ENCODE measurements at places on chromosomes 5 and 9. TPM values are rescaled to one million over a fixed set of nuclear protein-coding genes. Genes with fewer than 3 reads are reported as not detected.

DNA sequence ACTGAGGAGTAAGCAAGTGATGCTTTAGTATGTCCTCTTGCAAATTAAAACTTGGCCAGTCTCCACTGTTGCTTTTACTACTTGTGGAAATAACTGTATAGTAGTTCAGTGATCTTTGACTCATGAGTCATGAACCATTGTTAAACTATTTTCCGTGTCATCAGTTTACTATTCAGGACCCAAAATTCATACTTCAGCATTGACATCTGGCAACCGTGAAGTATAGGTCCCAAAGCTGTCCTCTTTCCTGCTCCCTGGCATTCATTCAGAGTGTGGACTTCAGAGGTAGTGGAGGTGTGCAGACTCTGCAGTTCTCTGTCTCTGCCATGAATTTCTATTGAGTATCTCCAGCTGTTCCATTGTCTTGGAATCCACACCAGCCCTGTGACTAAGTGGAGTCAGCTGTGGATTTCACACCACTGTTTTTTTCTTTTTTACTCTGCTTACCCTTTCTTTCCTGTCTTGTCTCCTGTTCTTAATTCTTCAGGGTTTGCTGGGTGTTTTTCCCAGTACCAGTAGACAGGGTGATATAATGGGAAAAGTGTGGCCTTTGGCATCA is 7.5 kb downstream of the TDRD7 start:
- DNase-seq, result no peak

DNA sequence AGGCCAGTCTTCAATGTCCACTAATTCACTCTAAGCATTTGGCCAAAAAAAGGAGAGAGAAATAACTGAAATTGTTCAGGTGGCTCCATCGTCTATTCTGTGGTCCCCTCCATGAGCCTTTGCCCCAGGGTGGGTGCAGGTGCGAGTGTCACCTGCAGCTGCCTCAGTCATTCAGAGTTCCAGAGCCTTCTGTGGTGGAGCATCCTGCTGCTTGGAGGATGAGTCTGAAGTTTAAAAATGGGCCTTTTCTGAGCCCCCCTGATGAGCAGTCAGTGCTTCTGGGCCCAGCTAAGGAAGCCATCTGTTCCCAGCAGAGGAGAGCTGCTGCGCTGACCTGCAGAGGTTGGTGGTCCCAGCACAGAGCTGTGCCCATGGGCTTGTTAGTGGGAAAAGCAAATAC is 48.2 kb downstream of the NDST1 start:
- DNase-seq, result no peak

GRCh38 chr5:27241564-27242257 is 203.3 kb upstream of the CDH9 start:
- DNase-seq, result no peak

DNA sequence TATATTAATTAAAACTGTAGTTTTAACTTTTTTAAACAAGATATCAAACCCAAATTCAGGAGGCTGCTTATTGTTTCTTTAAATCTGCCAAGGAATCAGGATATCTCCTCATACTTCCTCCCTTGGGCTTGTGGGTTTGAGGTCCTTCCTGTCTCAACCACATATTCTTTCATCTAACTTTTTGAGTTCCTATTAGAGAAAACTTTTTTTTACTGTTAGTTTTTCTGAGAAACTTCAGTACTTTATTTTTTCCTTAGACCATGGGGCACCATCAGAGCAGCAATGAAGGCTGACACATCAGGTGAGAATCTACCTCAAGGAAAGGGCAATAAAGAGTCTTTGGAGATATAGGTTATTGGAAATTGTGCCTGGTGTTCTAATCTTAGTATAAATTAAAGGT is 56.7 kb downstream of the TSSK1B start:
- DNase-seq, result no peak

- DNase-seq, result no peak
Measured at GRCh38 chr5:118698774-118699173, 289.6 kb downstream of the DTWD2 start.

DNA sequence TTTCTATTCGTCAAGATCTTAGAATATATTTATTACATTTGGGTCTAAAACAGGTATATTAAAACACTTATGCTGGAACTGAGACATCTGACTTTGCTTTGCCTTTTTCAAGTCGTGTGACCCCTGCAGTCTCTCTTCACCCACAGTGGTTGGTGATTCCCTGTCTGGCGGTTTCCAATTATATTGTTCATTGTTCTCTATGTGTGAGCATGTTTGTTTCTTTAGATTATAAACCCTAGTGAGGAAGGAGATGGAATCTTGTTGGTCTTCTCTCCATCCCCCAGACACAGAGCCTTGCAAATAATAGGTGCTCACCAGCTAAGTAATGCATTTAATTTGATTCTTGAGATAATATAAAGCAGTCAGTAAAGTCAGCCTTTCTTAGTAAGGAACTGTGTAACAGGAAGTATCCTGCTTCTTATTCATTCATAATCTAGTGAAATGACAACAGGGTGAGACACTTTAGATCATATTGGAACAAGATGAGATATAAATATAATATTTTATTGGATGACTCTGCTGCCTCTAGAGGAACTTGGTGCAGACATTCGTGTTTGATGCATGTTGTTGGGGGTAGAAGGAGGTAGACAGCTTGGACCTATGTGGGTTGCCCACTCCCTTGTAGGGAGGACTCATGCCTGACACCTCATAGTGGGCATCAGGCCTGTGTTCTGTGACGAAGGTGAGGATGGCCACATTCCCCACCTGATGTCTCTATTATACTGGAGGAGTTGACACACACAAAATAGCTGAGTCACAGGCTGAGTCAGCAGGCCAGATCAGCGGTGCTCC is 88.1 kb downstream of the FGF1 start:
- peak; percentile 58 for DNase-seq

GRCh38 chr5:111706345-111706744 is 50.6 kb downstream of the NREP start:
- DNase-seq, result no peak

GPR150 gene
- total RNA-seq, result not detected

PRRX2 gene
- 1.1 TPM for total RNA-seq
